PC-3 (cell line): ENCODE measurements at places on chromosomes 2 and 18. TPM values are rescaled to one million over a fixed set of nuclear protein-coding genes. Genes with fewer than 3 reads are reported as not detected.
A peak's percentile ranks its signal among the peaks of the same experiment; 100 is the strongest.

DNA sequence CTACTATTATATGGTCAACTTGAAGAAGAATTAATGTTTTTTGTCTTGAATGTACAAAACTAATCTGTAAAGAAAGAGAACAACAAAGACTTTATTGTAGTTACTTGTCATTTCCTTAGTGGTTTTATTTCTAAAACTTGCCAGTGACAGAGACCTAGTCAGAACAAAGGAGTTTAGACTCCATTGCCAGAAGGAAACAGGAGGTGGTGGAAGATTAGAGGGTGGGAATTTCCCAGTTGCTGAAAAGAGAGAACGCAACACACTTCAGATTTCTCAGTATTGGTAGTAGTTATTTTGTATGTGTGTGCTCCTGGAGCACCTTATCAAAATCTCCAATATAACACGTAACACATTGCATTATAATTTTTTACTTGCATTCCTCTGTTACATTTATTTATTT is 81.4 kb downstream of the CDCA7 start:
- DNase-seq = no peak

- no peak for DNase-seq
Observed at GRCh38 chr2:241798081-241798630, 10.8 kb upstream of the NEU4 start.

DNA sequence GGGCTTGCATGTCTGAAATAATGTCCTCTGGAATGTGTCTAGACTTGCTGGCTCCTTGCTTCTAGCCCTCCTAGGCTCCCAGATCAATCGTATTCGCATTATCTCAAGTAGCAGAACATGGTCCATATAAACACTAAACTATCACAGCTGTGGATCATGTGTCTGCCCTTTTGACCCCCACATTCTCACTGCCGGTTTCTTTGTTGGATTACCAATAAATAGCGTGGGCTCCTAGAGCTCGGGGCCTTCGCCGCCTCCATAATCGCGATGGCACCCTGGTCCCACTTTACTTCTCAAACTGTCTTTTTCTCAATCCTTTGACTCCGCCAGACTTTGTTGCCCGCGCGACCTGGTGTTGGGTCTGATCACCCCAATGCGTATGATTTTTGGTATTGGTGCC is 6.3 kb upstream of the SCYGR8 start:
- no peak for DNase-seq

DNA sequence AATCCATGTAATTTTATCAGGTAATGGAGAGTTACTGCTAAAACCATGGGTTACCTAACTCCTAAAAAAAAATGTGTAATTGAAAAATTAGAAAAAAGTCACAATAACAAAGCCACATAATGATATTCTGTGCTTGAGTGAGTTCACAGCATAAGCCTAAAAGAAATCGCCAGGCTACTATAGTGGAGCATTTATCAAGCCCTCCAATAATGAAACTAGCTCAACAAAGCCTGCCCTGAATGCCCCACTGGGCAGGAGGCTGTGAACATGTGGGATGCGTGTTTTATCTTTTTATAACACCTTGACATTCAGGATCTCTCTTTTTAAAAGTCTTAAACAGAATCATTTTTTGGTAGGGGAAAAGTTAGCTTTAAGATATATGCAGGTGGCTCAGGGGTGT is 86.3 kb downstream of the KCTD18 start:
- DNase-seq = no peak

DNA sequence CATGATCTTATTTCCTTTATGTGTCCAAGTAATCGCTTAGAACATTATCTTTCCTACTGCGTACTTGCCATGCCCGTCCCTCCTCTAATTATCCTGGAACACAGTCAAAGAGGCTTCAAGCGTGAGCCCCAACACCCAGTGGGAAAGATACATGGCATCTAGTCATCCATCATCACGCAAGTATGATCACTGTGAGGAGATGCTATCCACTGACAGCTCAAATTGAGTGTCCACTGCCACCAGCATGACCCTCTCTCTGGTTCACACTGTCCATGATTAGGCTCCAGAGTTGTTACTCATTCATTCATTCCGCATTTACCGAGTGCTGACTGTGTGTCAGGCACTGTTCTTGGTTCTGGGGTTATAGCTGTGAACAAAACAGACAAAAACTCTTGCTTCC is 124.6 kb downstream of the COPS8 start:
- DNase-seq = no peak

DNA sequence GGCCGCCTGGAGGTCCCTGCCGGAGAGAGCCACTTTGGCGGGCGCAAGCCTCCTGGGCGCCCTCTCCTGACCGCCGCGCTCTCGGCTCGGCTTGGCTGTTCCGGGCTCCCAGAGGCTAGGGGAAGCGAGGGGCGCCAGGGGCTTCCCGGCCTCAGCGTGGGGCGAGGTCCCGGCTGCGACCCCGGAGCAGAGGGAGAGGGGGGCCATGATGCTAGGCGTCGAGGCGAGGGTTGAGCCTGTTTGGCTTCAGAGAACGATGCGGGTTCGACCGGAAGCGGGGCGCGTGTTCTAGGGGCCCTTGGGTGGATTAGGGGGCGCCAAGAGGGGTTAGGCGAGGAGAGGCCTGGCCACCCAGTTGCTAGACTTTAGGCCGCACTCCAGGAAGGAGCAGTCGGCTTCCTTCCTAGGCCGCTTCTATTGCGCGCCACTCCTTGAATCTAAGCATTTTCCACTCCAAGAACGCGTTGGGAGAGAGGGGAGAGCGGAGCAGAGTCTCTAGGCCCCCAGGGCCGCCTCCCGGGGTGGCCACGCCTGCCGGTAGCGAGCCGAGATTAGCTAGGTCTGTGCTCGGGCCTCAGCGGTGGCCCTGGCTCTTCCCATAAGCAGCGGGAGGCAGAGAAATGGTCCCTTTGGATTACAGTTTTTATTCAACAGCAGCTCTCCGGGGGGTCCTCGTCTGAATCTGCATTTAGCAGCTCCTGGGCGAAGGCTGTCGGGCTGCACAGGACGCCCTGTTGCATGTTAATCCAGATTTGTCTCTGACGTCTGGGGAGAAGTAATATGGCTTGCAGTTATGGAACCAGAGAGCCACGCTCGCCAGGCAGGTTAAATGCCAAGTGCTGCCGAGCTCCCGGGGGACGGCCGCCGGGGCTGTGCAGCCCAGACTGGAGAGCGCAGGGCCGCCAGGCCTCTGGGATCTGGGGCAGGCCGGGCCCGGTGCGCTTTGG is 11.3 kb downstream of the MEIS1 start:
- DNase-seq = no peak

GRCh38 chr2:225169396-225169795 is 127.1 kb upstream of the DOCK10 start:
- no peak for DNase-seq

DNA sequence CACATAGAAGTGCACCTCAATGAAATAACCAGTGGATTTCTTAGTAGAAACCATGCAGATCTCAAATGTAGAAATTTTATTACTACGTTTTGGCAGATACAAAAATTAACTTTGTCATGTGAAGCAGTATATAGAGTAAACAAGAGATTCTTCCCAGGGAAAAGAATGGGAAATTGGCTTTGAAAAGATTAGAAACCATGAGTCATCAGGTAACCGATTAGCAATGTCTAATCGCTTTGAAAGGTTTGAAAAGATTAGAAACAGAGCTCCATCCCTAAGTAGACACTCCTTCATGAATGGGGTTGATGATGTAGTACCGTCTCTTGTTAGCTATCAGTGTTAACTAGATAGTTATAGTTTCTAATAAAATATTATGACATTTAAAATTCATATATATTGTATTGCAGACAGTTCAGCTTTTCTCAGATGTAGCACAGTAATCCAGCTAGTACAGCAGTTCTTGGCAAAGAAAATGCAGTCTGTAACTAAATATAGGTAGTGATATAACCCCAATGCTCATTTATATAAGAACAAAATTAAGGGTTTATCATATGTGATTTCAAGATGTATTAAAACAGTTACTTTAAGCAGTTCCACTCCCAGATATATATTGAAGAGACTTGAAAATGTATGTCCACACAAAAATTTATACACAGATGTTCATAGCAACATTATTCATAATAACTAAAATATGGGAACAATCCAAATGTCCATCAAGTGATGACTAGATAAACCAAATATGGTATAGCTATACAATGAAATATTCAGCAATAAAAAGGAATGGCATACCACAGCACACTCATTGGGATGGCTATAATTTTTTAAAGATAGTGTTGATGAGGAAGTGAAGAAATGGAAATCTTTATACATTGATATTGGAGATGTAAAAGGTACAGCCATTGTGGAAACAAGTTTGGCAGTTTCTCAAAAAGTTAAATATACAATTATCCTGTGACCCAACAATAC is 113.9 kb downstream of the PTPN4 start:
- DNase-seq = no peak

DNA sequence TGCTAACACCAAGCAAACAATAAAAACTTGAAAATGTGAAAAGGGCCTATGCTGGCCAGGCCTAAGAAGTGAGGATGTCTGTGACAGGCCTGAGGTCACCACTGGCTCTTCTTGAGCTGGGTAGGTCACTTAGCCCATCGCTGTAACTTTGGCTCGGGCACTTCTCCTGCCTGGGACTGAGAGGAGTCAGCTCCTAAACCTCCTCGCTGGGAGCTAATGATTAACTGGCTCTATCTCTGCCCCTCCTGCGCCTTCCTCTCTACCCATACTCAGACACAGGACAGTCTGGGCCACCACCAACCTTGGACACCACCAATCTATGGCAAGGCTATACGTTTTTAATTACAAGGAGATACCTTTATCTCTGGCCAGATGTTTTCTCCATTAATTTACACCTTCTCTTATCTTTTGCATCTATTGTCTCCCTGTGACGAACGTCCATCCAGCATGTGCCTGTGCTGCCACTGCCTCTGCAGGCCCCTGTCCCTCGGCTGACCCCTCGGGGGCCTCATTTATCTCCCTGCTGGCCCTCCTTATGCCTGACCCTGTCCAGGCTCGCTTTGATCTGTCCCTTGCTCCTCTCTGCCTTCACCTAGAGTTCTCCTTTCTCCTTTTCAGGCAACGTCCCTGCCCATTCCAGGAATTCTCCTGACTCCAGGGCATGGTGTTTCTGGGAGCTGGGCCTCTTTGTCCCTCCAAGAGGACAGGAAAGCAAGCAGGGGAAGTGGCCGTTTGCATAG is 149.1 kb upstream of the GATA6 start:
- no peak for DNase-seq

- peak; percentile 67 for DNase-seq
Observed at GRCh38 chr2:157336137-157337010, 10.8 kb upstream of the ERMN start.

The CHST9 gene
- not detected in 2 replicates for total RNA-seq

The ANKRD29 gene
- 31.0 and 31.4 TPM in 2 replicates for total RNA-seq

The MAP3K19 gene
- not detected in 2 replicates for total RNA-seq

The LBH gene
- 0.40 and 5.8 TPM in 2 replicates for total RNA-seq

The AQP12A gene
- total RNA-seq = not detected in 2 replicates

The HOXD10 gene
- total RNA-seq = not detected in 2 replicates

The MPPE1 gene
- total RNA-seq = 15.8 and 17.9 TPM in 2 replicates

The MPHOSPH10 gene
- 26.4 and 28.0 TPM in 2 replicates for total RNA-seq

The DNAJC27 gene
- total RNA-seq = 2.0 and 3.1 TPM in 2 replicates

The GKN1 gene
- total RNA-seq = not detected in 2 replicates
